Activated CD4-positive, alpha-beta memory T cell treated with anti-CD3 and anti-CD28 coated beads for 36 hours (primary cell): ENCODE measurements at places on chromosomes 2 and 18. TPM values are rescaled to one million over a fixed set of nuclear protein-coding genes. Genes with fewer than 3 reads are reported as not detected.

DNA sequence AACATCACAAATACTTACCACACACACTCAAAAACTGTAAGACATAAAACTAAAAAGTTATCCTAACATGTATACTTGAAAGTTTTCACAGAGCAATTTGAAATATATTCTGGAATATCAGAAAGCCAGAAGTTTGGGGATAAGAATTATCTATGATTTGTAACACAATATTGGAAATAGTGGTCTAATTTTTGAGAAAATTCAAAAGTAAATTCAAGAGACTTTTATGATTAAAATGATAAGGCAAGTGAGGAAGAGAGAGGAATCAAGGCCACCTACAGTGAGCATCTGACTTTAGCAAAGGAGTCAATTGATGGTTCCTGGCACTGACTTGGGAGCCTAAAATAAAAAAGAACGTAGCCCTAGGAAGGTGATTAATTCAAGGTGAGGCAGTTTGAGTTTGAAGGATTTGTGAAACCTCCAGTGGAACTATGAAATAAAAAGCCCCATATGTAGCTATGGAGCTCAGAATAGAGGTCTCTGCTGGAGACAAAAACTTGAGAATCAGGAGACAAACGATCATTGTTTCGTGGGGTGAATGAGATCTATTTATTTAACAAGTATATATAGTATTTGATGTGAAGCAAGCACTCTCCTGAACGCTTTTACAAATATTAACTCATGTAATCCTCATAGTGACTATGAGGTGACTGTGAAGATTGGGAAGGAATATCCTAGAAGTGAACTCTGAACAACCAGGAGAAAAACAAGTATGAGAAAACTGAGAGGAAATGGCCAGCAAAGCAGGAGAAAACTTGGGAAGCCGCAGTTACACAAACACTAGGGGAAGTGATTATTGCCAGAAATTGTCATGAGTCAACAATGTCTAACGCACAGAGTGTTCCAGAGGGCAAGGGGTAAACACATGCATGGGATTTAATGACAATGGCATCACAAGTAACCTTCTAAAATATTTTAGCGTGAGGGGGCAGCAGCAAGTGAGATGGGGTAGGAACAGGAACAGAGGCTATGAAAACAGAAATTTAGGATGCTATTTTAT lies 12.8 kb downstream of the TFPI start:
- no peak for DNase-seq

GRCh38 chr2:165648801-165649200 lies 145.2 kb downstream of the GALNT3 start:
- DNase-seq: no peak

GRCh38 chr18:39702888-39703287 lies 2137.3 kb upstream of the CELF4 start:
- DNase-seq: no peak

DNA sequence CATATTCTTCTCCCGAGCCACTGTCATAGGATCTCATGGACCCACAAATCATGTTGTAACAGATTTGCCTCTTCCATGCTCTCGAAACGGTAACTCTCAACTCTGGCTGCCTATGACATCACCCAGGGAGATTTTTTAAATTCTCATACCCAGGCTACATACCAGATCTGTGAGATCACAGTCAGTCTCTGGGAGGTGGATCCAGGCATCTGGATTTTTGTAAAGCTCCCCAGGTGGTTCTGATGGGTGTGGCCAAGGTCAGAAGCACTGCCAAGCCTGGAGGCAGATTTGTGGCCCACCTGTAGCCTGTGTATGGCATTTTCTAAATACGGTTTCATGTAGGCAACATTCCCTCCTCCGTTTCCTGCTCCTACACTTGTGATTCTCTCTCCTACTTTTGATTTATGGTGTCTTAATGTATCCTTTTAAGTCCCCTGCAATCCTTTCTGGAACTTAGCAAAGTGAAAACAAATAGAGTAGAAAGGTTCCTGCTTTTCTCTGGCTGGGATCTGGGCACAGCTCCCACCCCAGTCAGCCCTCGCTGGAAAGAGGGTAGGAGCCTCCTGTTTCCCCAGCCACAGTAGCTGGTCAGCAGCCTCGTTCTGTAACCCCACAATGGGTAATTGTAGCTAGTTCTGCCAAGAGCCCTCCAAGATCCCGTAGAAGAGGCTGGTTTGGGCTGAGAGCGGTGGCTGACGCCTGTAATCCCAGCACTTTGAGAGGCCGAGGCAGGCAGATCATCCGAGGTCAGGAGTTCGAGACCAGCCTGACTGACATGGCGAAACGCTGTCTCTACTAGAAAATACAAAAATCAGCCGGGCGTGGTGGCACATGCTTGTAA lies 96.2 kb downstream of the KLHL29 start:
- no peak for DNase-seq

DNA sequence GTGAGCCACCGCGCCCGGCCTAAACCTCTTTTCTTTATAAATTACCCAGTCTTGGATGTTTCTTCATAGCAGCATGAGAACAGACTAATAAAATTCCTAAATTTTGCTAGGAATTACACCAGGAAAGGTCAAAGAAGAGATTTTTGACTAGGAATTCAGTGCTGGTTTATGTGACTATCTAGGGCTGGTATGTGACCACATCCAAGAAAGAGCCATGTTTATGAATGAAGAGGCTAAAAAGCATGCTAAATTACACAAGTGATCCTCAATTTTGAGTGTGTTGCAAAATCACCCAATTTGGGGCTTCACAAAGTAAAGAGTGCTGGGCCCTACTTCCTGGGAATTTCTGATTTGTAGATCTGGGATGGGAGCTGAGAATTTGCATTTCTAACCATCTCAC lies 123.6 kb downstream of the CSRNP3 start:
- no peak for DNase-seq

- DNase-seq: no peak
These were observed 136.0 kb upstream of the GLI2 start for GRCh38 chr2:120599656-120600055.

DNA sequence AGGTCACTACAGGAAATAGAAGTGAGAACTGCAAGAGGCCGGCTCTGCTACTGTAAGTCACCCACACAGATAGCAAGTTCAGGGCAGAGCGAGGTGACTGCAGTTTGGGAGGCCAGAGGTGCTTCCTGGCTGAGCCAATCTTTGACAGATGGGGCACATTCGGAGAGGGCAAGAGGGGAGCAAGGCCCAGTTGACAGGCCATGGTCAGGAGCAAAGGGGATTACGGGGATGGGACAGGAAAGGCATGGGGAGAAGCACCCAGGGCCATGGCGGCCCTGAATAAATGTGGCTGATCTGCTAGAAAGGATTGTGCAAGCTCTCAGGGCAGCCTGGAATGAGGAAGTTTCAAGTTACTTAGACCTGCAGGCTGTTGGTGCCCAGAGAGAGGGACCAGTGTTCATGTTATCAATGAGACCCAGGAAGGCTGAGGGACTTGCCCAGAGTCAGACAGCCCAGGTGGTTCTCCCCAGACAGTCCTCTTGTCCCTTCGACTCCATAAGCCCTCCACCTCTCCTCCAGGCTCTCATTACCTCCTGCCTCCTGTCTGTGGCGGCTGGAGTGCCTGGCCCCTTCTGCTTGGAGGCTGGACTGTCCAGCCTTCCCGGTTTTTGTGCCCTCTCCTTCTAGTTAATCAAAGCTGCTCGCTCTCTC lies 123.3 kb downstream of the CTIF start:
- DNase-seq: no peak

DNA sequence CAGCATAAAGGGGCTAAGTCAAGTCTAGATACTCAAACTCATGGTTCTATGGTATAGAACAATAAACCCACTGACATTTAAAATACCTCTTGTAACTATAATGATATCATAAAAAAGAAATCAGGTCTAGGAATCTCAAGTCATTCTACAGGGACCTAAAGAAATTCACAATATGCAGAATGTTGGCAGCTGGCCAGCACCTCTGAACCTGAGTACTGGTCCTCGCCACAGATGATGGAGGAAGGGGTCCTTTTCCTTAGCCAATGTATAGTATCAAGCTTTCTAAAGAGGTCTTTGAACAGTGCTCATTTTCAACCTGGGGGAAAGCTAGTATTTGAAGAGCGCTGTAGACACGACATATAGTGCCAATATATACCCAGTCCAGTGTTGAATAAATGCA lies 108.4 kb upstream of the ITGB6 start:
- DNase-seq: no peak

GRCh38 chr2:82656420-82656819 lies 1802.7 kb downstream of the SUCLG1 start:
- no peak for DNase-seq

- no peak for DNase-seq
These were observed 280.3 kb upstream of the SKOR2 start for GRCh38 chr18:47531717-47532116.

DNA sequence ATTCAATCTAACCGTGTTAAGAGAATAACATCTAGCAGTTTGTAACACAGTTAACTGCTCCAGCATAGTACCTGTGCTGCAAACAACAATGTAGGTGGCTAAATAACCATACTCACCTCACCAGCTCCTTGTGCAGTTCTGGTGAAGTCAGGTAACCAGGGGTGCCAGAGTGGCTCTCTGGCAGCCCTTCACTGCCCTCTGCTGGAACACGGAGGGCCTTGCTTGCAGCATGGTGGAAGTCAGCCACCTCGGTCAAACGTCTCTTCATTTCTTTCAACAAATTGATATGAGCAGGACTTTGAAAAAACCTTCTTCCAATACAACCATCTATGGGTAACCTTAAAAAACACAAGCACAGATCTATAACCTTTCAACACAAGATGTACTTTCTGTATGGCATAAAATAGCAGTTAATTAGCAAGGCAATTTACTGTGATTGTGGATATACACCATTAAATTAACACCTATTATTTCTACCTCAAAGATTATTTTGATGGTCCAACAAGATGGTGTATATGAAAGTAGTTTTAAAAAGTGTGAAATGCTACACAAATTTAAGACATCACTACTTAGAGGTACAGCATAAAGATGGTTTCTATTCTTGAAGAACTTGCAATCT lies 56.6 kb downstream of the EPG5 start:
- peak; percentile 72 for DNase-seq

- no peak for DNase-seq
These were observed 3.2 kb upstream of the PDK1 start for GRCh38 chr2:172552547-172553291.

GRCh38 chr2:236879416-236879963 lies 206.2 kb upstream of the COPS8 start:
- DNase-seq: no peak

- no peak for DNase-seq
These were observed 146.1 kb upstream of the NOL4 start for GRCh38 chr18:34370704-34371395.

DNA sequence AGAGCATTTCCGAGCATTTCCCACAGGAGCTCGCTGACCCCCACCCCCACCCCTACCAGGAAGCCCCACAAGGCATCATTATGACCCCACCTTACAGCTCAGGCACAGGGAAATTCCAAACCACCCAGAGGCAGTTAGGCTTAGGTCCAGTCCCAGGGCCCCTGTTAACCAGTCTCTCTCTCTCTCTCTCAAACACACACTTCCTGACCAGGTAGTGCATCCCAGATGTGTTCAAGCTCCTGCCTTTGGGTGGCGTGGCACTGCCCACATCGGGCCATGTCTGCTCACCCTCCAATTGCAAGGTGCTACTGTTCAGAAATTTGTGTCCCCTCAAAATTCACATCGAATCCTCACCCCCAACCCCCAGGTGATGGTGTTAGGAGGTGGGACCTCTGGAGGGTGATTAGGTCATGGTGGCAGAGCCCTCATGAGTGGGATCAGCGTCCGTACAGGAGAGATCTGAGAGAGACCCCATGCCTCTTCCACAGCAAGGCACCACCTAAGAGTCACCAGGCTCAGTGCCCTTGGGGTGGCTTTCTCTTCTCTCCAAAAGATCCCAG lies 8.8 kb downstream of the COPS9 start:
- DNase-seq: peak; percentile 1

GRCh38 chr2:105409717-105410116 lies 10.9 kb upstream of the FHL2 start:
- no peak for DNase-seq

DNA sequence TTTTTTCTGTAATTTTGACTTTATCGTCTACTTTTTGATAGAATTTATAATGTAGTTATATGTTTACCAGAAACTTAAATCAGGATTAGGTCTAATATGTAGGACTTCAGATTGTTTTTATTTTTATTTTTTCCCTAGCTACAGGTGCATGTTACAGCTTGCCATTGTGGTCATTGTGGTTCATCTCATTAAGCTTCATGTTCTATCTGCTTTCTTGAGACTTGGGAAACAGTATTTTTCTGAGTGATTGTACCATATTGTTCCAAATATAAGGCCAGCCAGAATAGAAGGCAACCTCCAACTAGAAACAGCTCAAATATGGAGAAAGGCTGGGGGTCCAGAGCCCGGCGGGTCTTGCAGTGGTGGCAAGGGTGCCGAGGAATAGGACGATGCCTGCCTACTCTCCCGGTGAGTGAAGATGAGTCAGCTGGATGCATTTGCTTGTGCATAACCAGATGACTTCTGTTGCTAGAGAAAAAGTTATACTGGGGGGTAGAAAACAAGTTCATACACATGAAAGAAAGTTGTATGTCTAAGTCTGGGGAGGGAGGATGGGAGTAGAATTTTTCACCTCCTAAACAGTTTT lies 188.4 kb downstream of the CCDC85A start:
- no peak for DNase-seq

GRCh38 chr2:112204411-112204810 lies 50.4 kb downstream of the ZC3H8 start:
- DNase-seq: no peak

DNA sequence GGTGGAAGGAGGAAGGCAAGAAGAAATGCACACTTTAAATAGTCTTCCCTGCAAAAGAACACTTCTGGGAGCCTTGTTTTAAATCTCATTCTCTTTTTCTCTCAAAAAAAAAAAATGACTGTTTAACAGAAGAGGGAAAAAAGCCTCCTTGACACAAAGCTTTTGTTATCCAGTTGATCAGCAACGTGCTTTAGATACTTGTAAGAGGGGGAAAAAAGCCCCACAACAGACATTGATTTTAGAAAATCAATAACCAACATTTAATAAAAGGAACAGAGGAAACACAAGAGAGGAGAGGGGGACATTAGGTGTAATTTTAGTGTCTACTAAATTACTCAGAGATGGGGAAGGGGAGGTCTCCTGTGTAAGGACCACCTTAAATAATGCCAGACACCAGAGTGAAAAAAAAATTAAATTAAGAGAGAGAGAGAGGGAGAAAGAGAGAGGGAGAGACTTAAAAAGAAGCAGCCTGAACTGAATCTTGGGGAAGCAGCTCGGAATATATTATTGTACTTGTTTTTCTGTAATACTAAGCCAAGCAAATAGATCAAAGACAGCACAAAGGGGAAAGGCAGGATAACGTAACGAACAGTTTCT lies 4.7 kb downstream of the ZEB2 start:
- no peak for DNase-seq

The SCYGR4 gene
- not detected for total RNA-seq

The SERPINB7 gene
- total RNA-seq: not detected

The IL1R2 gene
- 36.2 TPM for total RNA-seq

The MAP3K19 gene
- total RNA-seq: not detected

The CHRNG gene
- total RNA-seq: not detected

The GDF7 gene
- total RNA-seq: 0.02 TPM

The LGALSL gene
- 1.3 TPM for total RNA-seq

The POTEC gene
- total RNA-seq: not detected
